ENCODE measurements at places on chromosomes 4 and X.

DNA sequence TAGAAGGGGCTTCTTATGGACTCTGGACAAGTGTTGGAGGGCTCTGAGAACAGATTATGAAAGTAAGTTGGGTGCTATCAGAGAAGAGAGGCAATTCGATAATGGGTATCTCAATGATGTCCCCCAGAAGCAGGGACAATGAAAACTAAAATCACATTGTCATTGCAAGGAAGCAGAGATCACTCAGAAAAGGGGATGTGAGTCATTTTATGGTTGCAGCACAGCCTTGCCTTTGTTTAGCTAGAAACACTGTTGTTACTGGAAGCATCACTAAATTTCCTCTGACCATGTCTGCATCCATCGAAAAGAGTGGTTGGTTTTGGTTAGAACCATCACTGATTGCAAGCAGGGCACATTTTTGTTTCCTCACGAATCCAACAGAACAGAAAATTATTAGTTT is 246.8 kb upstream of the NWD2 start:
- peak; percentile 9 for DNase-seq

DNA sequence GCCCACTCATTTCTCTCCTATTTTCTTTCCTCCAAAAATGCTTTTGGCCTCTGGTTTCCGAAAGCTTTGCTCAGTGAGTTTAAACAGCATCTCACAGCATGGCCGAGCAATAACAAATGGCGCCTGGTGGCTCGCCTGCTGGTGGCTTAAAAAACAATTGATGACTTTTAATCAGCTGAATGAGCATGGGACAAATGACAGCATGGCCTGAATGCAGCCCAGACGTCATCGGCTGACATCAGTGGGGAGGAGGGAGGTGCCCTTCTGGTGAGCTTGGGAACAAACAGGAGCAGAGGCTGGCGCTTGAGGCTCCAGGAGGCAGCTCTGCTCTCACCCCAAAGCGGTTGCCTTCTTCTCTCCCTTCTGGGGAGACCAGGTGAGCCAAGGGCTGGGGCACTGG is 286.4 kb downstream of the BCOR start:
- no peak for DNase-seq

DNA sequence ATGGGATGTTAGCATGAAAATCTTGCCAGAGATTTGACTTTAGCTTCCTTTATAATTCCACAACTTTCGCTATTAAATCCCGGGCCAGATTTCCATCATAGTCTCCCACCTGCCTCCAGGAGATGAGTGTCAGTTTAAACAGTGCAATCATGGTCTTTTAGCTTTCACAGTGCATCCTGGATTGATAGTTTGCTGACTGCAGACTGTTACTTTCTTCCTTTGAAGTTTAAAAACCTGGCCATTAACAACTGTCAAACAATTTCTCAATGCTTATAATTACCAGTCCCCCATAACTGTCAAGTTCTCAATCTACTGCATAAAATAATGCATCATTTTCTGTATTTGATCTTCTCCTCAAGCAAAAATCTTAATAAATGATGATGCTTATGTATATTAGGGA is 108.4 kb upstream of the FSTL5 start:
- no peak for DNase-seq

GRCh38 chr4:10275696-10276095 is 159.1 kb upstream of the WDR1 start:
- DNase-seq, result no peak

GRCh38 chrX:119698845-119699244 is 5.9 kb upstream of the SEPTIN6 start:
- peak; percentile 64 for DNase-seq

DNA sequence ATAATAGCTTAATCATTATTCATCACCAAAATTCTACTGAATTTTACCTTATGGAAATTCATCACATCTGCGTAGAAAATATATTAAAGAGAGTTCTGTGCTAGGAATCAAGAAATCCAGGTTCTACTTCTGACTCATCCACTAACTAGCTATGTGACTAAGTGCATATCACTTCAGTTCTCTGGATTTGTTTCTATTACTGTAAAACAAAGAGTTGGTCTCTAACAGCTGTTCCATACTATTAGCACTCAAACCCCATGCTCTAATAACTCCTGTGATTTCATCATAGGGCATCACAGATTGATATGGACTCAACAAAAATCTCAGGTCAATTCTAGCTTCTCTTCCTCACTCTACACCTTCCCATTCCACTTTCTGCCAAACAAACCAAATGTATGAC is 572.0 kb downstream of the INPP4B start:
- DNase-seq, result no peak

GRCh38 chrX:53000447-53001135 is 42.3 kb upstream of the FAM156A start:
- no peak for DNase-seq

- no peak for DNase-seq
Measured at GRCh38 chrX:134533952-134534351, 74.0 kb downstream of the HPRT1 start.

- no peak for DNase-seq
Measured at GRCh38 chr4:150316332-150317205, 238.3 kb downstream of the DCLK2 start.

GRCh38 chr4:121016611-121017010 is 55.7 kb downstream of the NDNF start:
- DNase-seq, result no peak

- DNase-seq, result no peak
Measured at GRCh38 chr4:25658357-25658771, 2.7 kb downstream of the SLC34A2 start.

DNA sequence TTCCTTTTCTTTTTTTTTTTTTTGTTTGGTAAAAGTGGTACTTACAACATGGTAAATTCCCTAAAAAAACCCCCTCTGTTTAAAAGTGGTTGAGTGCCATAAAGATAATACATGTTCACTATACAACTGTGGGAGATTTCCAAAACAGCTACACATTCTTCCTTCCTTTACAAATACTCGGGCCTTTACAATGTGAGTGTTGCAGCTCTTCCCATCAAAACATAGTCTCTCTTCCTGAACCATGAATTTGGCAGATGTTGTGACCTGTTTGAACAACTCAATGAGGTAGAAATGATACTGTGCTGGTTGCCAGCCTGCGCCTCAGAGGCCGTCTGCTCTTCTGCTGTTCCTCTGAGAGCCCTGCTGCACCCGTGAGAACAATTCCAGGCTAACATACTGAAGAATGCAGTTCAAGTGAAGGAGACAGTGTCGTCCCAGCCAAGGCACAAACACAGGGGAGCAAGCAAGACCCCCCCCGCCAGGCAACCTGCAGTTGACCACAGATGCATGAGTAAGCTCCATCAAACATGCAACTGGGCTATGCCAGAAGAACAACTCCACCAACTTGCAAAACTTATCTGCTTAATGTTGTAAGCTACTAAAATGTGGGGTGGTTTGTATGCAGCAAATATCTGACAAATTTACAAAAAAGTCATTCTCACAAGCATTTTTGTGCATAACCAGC is 645.0 kb downstream of the PCDH7 start:
- DNase-seq, result no peak

DNA sequence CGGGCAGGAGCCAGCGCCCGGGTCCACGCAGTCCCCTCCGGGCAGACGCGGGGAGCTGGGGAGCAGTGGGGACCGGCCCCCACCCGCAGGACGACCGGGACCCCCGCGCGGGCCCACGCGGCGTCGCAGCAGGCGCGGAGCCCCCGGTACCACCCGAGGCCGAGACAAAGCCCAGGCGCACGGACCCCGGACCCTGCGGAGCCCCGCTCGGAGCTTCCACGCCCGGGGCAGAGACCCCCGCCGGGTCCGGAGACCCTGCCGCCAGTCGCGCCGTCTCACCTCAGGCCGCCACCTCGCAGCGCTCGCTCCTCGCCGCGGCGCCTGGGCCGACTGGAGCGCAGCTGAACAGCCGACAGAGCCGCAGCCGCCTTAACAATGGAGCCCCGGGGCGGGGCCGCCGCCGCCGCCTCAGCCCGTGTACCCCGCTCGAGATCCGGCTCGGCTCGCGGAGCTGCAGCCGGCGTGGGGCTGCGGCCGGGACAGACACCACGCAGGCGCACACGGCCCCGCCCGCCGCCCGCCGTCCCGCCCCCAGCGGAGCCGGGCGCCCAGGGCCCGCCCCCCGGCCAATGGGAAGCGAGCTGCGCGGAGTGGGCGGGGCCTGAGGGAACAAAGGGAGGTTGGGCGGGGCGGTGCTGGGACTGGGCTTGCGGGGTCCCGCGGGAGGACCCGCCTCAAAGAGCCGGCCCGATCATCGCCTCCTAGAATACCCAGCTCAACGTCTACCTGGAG is at the start of gene AFAP1:
TSS of gene AFAP1 (minus strand) at position 485 of the 732 bp plus-strand sequence. CDS start 67,783 bp downstream, outside the sequence.
- no peak for DNase-seq

- DNase-seq, result no peak
Measured at GRCh38 chr4:3420606-3420955, 21.2 kb upstream of the HGFAC start.

GRCh38 chr4:95105983-95106382 is 348.2 kb downstream of the BMPR1B start:
- DNase-seq, result no peak

DNA sequence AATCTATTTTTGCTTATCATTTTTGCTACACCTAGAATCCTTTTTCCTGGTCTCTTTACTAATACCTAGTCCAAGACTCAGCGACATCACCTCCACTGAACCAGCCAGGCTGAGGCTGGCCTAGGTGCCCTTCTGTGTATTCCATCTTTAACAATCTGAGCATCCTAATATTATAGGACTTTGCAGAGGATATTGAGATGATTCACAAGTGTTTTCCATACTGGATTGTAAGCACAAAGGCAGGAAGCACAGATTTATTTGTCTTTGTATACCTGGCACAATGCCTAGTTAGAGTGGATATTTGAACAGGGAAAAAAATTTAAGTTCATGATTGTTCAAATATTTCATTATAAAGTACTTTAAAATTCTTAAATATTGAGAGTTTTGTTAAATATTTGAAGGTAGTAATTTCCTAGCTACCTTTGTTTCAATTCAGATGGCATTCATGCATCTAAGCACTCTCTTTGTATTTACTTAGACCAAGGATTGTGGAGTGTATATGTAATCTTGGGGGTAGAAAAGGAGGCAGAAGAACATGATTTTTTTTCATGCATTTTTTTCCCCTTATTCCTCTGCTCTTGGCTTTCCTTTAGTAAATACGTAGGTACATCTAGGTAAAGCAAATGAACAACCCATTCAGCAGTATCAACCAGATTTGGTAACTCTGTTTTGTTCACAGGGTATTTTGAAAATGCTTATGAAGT is 18.4 kb downstream of the SMARCA5 start:
- DNase-seq, result no peak

DNA sequence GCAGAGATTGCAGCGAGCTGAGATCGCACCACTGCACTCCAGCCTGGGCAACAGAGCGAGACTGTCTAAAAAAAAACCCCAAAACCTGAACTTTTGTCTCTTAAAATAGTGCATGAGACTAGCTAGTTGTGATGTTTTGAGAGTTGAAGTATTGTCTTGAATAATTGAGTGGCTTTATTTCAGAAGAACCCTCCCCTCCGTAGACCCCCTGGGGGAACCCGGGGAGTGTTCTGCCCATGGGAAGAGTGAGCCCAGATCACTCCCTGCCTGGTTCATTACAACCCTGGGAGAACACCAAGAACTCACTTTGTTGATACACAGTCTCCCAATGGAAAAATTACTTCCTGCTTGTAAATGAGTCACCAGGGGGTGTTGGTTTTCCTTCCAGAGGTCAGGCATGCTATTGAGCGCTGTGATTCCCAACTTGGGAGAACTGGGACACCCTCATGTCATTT is 65.3 kb upstream of the SHISA3 start:
- DNase-seq, result no peak

GRCh38 chr4:181911420-181911819 is 331.8 kb upstream of the TENM3 start:
- no peak for DNase-seq

DNA sequence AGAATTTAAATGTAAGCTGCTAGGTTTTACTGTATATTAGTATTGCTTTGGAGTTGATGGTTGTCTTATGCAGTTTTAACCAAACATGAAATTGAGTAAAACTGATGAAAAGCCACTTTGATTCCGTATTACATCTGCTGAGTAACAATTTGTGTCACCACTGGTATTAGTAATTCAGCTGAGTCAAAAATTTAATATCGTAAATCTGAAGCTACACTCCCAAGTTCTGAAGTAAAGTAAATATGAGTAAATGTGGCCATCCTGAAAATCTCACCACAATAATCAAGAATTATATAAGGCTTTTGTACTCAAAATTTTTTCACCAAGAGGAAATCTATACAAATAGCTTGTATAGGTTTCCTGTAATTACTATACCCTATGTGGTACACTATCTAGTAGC is 142.3 kb downstream of the STPG2 start:
- DNase-seq, result no peak

DNA sequence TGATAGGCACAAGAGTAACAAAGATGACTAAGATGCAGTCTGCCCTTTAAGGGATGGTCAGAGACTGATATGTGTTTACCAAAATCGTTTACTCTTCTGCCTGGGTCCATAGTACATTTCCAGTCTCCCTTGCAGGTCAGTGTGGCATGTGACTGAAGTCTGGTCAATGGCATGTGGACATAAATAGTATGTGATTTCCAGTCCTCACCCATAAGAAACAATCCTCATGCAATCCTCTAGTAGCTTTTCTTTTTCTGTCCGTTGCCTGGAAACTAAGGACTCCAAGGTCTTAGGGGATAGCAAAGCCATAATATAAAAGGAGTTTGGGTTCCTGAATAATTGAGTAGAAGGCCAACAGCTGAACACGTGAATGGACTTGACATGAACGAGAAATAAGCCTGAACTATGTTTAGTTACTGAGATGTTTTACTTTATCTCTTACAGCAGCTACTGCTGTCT is 1.1 kb downstream of the SLC9B2 start:
- peak; percentile 22 for DNase-seq

DNA sequence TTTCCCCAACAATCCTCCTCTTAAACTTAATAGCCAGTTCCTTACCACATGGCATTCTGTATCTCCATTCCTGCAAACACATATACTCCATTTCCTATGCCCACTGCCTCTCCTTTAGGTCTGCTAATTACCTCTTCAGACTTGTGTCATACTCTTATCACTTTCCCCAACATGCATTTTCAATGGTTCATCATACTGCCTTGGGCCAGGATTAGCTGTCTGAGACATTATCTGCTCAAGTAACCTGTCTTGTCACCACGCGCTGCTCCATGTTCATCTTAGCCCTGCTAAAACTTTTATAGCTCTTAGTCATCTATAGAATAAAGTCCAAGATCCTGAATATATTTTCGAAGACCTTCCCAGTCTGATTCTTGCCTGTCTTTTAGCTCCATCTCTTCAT is 224.1 kb upstream of the GK2 start:
- no peak for DNase-seq

DNA sequence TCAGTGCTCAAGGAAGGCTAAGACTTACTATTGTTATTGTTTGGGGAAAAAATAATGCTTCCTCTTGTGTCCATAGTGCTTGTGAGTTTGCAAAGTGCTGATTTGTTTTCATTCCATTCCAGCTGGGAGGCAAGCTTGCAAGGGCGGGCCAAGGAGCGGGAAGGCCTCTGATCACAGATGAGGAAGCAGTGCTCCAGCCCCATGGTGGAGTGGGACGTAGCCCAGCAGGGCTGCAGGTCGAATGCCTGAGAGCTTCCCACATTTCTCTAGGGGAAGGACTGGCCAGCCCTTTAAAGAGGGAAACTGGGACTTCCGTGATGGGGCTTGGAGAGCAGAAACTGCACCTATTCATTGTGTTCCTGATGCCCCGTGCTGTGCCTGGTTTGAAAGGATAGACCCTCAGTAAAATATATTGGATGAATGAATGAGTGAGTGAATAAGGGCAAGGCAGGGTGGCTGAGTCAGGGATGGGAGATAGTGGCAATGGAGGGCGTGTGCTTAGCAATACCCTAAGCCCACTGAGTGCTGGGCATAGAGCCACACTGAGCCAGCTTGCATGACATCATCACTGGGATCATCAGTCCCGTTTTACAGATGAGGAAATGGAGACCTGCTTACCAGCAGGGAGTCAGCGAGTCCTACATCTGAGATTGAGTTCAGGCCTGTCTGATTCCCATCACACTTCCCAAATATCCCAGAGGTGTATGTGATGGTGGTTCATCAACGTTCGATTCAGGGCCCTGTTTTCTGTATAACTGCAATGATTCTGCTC is 17.9 kb upstream of the NSG1 start:
- DNase-seq, result no peak

Measured in NB4 (cell line).